ENCODE measurements at places on chromosomes 5 and 9.

GRCh38 chr5:76958991-76959767, 6.3 kb downstream of the CRHBP start:
- peak; percentile 11 for DNase-seq

DNA sequence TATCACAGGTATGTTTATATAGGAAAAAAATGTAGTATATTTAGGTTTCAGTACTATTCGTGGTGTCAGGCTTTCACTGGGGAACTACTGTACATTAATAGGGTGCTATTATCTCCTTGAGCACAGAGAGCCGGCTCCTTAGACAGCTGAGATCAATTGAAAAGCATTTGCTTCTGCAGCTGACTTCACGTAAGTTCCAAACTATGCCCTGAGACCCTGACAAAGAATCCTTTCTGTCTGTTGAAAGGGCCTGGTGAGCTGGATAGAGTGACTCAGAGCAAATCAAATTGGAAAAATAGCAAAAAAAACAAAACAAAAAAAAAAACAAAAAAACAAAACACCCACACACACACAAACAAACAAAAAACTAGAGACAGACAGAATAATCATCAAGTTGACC, 652.0 kb downstream of the MTRR start:
- no peak for DNase-seq

- DNase-seq: no peak
Measured at GRCh38 chr5:119949426-119949999, 320.2 kb downstream of the FAM170A start.

DNA sequence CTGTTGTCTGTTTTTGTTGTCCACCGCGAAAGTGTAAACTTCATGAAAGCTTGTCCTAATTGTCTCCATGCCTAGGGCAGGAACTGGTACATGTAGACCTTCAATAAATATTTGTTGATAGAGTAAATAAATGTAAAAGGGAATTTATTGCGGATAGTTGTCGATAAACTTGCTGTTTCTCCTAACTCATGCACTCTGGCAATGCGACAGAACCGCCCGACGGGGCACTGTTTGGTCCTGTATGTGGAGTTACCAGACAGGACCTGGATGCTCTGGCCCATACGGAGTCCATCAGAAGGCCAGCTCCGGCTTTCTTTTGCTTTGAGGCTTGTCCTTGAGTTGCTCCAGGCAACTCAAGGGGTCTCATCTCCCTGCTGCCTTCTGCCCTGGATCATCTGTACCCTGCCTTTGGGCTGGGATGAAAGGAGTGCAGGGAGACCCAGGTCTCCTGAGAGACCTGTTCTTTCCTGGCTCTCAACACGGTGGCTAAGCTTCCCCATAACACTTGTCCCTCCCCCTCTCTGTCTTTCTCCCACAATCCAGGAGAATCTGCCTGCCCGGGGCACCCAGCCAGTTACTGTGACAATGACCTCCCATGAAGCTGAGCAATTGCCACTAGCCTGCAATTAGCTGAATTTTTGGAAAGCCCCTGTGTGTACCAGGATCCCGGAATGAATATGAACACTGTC, 149.5 kb upstream of the PTCH1 start:
- DNase-seq: no peak

DNA sequence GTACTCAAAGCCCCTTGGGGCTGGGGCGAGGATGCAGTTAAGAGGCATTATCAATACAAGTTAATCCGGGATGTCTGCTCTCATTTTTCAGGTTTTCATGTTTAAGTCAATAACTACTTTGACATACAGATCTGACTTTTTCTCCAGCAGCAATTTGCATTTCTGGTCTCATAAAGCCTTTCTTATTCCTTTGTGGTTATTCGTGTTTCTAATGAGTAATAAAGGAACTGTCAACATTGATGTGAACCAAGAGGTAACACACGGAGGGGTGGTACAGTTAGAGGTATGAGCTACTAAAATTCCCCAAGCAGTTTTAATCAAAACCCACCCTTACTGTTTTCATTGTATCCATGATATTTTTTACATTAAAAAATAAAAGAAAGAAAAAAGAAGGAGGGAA, 138.0 kb upstream of the NFIB start:
- DNase-seq: no peak

DNA sequence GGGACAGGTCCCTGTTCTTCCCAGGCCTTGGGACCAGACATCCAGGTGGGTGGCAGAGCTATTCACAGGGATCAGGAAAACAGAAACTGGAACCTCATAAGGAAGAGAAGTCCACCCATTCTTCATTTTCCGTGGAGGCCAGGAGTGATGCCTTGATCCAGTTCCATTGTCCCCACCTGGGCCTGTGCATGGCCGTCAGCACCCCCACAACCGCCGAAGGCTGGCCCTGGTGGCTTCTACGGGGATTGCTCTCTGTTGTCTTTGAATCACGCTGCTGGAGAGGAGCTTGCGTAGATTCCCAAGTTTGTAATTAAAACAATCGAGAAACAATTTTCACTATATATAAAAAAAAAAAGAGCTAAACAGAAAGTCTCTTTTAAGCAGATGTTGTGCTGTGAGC, 134.4 kb downstream of the MVB12B start:
- no peak for DNase-seq

DNA sequence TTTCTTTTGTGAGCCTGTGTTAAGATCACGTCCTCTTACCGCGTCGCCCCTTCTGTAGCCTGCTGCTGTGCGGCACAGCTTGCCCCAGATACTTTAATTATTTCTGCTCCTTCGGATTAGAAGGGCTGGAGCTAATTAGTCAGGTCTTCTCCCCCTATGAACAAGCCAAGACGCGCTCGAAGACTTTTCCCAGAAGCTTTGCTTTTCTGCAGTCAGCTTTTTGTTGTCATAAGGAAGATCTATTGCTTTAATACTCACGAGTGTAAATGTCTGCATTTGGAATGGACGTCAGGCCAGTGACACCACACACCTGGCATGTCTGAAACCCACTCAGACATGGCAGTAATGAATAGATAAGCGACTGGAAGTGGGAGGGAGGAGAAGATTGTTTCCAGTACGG, 37.0 kb downstream of the PRUNE2 start:
- DNase-seq: no peak

DNA sequence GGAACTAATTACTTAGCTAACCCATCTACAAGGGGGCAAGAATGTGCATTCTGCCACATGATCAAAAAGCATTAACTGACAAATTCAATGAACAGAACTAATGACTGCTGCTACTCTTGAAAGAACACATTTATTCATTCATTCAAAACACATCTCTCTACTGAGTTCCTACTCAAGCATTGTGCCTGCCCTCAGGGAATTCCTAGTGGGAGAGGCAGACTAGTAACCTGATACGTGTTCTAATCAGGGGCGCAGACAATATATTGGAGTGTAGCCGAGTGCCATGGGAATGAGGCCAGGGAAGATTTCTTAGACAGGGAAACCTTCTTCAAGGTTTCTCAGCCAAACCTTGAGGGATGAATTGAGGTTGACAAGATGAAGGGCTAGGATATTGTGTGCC, 56.7 kb upstream of the PAPPA start:
- DNase-seq: peak; percentile 13

GRCh38 chr9:99365233-99365980, 143.3 kb downstream of the SEC61B start:
- DNase-seq: peak; percentile 62

GRCh38 chr5:77784735-77785134, 8.6 kb upstream of the TBCA start:
- no peak for DNase-seq

DNA sequence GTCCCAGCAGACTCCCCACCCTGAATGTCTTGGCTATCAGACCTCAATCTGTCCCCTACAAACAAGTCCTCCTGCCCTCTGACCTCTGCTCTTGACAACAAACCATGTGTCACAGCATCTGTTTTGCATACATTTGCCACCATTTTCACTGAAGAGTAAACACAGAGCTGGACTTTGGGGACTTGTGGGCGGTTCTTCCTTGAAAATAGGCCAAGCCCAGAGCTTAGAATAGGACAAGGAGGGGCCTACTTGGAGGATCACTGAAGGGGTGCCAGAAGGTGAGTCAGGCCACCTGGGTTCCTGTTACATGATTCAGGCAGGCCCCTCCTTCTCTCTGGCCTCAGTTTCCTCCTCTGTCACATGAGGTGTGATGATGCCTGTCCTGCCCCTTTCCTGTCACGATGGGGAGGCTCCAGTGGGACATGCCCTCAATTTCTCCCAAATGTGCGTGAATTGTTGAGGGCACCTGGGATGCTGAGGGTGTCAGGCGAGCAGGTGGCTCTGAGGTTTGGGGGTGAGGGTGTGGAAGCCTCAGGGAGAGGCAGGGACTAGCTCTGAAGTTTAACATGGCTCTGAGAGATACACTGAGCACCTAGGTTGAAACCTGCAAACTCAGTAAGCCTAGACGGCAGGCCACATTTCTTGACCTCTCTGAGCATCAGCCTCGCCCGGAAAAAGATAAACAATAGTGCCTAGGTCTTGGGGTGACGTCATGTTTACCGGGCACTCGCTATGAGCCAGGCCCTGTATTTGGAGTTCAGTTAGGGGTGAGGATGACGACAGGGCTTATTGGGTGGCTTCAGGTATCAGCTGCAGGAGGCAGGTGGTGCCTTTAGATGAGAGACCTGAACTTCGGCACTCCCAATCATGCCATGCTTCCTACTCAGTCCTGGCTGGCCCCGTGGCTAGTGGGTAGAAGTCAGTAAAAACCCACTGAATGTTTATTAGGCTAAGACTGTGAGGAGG, 107.6 kb upstream of the PITX1 start:
- DNase-seq: no peak

DNA sequence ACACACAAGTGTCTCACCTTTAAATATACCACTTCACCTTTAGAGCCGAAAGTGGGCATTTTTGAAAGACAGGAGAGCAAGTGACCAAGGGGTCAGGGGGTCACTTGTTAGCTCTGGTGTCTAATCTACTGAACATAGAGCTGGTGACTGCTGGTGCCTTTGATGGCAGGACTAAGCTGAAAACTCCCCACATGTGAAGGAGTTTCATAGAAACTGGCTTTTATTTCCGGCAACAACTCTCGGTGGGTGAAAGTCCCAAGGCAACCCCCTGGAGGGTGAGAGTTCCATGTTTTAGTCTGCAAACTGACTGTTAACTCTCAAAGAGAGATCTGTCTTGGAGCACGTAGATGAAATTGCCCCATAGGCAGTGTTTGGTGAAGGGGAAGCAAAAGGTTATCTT, 466.9 kb downstream of the DMRTA1 start:
- no peak for DNase-seq

DNA sequence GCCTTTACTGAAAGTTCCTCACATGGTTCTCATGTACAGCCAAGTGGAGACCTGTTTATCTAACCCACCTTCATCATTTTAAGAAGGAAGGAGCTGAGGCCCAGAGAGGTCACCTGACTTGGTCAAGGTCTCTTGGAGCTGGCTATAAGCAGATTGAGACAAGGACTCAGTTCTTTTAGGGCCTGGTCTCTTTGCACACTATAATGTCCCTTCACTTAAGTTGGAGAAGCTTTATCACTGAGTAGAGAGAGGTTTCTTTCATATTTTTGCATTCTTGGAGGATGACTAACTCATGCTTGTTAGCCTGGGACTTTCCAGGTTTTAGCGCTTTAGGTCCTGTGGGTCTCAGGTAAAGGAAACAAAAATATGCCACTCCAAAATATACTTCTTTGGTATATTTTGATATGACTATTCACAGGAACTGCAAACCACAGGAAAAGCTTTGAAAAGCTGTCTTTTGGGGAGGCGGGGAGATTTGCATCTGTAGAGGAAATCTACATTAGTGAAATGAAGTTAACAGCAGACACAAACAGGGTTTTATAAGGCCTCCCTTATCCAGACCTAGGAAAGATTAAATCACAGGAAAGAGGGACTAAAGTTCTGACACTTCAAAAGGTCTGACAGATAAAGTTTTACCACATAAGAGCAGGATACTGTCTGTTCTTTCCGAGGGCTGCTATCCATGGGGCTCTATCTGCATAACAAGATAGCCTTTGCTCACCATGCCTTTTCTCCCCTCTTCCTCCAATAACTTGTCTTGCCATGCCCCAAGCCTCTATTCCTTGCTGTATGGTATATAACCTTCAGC, 95.8 kb upstream of the ANKRD55 start:
- DNase-seq: no peak

GRCh38 chr5:110496276-110496675, 230.2 kb downstream of the TMEM232 start:
- DNase-seq: no peak

DNA sequence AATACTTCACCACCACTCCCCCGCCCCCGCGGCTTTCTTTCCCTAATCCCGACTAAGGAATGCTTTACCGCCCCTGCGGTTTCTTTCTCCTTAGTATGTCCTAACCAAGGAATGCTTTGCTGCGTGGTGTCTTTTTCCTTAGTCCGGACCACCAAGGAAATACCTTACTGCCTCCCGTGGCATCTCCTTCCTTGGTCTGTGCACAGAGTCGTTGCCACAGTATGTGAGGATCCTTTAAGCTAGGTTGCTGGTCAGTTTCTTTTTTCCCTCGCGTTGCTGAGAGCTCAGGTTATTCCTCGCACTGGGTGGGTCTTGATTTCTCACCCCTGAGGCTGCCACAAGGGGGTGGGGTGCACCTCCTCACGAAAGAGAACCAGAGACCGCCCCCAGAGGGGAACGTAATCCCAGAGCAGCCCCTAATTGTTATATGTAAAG, 309.4 kb downstream of the NR3C1 start:
- no peak for DNase-seq

GRCh38 chr5:149628221-149628620, 46.9 kb downstream of the ARHGEF37 start:
- no peak for DNase-seq

DNA sequence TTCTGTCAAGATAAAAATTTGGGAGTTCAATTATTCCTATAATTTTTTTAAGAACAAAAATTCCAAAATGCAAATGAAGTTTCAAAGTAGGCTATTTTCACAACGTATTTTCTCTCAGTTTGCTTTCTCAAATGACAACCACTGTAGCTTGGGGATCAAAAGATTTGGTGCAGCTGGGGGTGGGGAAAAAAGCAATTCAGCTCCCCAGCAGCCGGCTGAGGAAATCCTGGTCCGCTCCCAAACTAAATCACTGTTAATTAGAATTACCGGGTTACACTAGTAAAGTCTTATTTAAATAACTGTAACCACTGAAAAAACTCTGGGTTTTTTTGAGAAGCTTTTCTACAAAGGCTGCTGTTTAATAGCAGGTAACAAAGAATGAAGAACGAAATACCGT, 5.7 kb downstream of the NR6A1 start:
- no peak for DNase-seq

GRCh38 chr9:112322701-112323377, 10.6 kb downstream of the PTBP3 start:
- no peak for DNase-seq

- DNase-seq: no peak
Measured at GRCh38 chr5:13339093-13339492, 605.4 kb downstream of the DNAH5 start.

DNA sequence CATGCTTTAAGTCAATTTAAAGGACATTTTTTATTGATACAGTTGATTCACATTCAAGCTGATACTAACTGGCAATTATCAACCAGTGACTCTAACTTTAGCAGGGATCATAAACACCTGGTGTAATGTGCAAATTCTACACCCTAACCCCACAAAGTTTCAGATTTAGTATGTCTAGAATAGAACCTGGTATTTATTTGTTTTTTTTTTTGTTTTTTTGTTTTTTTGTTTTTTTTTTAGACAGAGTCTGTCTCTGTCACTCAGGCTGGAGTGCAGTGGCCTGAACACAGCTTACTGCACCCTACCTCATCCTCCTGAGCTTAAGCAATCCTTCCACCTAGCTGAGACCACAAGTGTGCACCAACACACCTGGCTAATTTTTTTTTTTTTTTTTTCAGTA, 311.2 kb upstream of the SEMA6A start:
- DNase-seq: no peak

- DNase-seq: no peak
Measured at GRCh38 chr5:135154197-135154596, 120.2 kb upstream of the PITX1 start.

- DNase-seq: no peak
Measured at GRCh38 chr9:124018730-124019697, 7.4 kb downstream of the LHX2 start.

- peak; percentile 76 for DNase-seq
Measured at GRCh38 chr9:13160051-13160450, 119.4 kb downstream of the MPDZ start.
